Caco-2 (cell line): ENCODE measurements at places on chromosomes 3 and 15. TPM values are rescaled to one million over a fixed set of nuclear protein-coding genes. Genes with fewer than 3 reads are reported as not detected.

- no peak for DNase-seq
Measured at GRCh38 chr15:63832620-63833019, 1.1 kb downstream of the HERC1 start.

Gene CPB1
- not detected in 2 replicates for total RNA-seq

Gene WDR49
- total RNA-seq: 0.32 and 0.51 TPM in 2 replicates

Gene GRAMD2A
- total RNA-seq: 1.2 and 2.0 TPM in 2 replicates
